ENCODE measurements at places on chromosomes 7 and 10. TPM values are rescaled to one million over a fixed set of nuclear protein-coding genes. Genes with fewer than 3 reads are reported as not detected.

Gene TRAPPC14
- total RNA-seq: 10.9 TPM

Gene EN2
- total RNA-seq: not detected

Gene CEP41
- 17.2 TPM for total RNA-seq

Gene CABCOCO1
- 0.44 TPM for total RNA-seq

Gene FAM237B
- total RNA-seq: 0.22 TPM

Gene ADRA2A
- total RNA-seq: 2.0 TPM

Gene TLL2
- total RNA-seq: 0.12 TPM

Gene SORBS1
- 0.75 TPM for total RNA-seq

Gene RPEL1
- total RNA-seq: under 0.01 TPM

Gene HOXA9
- 8.6 TPM for total RNA-seq

All from uterine smooth muscle cell (primary cell).